Stimulated activated CD4-positive, alpha-beta T cell treated with anti-CD3 and anti-CD28 coated beads, Interleukin-15, amount 100 ng/mL, for 1 hour (primary cell): ENCODE measurements at places on chromosomes 5 and 9.

DNA sequence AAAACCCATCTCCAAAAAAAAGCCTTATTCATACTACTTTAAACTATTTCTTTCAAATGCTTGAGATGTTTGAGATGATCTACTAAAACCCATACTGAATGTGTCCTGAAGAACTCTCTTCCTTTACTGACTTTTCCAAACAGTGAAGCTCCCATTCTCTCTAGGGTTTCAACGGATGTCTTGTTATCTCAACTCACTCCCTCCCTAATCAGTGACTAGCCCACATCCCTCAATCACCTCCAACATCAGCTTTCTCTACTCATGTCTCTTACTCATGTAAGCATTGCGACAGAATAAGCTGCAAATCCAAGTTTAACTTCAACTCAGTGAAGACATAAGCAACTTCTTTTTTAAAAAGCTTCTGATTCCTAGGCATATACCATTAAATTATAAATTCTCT is 42.1 kb downstream of the WDR41 start:
- DNase-seq, result no peak

GRCh38 chr5:161340012-161340411 is 206.5 kb downstream of the GABRB2 start:
- no peak for DNase-seq

- no peak for DNase-seq
These were observed 398.1 kb downstream of the EBF1 start for GRCh38 chr5:158701406-158702177.

DNA sequence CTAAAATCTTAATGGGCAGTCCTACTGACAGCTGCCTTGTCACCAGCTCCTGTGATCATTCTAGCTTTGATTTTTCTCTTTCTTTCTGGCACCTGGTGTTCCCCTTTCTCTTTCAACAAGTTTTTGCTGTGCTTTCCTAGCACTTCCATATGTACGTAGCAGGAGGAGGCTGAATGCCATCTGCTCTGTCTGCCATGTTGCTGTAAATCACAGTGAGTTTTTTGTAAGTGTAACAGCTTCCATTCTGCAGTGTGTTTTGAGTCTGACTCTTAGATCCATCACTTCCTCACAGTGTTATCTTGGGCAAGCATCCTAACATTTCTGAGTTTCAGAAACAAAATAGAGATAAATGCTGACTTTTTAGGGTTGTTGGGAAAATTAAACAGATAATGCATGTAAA is 247.9 kb downstream of the DOCK8 start:
- no peak for DNase-seq

GRCh38 chr9:33858423-33858822 is 41.5 kb downstream of the UBE2R2 start:
- DNase-seq, result no peak

DNA sequence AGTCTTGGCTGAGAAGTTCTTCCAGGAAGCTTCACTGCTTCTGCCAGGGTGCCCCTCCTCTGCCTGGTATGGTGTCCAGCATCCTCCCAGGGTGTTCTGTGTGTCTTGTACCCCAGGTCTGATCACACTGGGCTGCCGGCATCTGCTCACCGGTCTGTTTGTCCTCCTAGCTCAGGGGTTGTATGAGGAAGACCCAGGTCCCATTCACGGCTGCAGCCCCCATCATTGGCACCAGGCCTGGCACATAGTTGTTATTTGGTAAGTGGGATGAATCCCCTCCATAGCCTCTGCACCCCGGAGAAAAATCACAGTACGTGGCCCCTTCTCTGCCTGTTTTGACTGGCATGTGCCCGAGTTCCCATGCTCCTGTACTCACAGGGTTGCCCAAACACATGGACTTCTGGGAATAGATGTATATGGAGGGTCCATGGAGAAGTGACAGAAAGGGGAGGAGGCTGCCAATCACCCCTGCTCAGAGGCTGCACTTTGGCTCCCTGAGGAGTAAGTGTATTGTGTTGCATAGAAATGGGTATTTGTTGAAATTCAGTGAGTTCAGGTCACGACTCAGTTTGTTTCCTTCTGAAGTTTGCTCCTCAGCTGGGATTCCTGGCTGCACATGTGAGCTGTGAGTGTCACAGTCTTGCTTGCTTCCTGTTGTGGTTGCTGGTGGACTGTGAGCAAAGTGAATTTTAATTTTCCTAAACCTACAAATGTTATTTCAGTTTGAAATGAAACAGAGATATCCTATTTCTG is 96.2 kb downstream of the HSPA4 start:
- no peak for DNase-seq

DNA sequence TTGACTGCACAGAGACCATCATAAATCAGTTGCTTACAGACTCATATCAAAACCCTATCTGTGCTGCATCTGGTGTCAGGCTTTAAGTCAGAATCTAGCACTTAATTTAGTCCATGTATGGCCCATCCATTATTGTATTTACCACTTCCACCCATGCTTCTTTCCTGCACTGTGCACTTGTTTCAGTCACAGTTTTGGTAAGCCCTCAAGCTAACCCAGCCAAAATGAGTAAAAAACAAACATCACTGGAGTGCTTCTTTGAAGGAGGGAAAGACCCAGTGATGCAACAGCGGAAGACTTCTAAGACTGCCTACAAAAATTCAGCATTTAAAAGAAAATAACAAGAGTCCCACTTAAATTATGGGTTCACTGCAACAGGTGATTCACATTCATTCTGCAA is 69.0 kb downstream of the FGF10 start:
- no peak for DNase-seq

- peak; percentile 40 for DNase-seq
These were observed 613 bp downstream of the ZBTB5 start for GRCh38 chr9:37464426-37465248.

DNA sequence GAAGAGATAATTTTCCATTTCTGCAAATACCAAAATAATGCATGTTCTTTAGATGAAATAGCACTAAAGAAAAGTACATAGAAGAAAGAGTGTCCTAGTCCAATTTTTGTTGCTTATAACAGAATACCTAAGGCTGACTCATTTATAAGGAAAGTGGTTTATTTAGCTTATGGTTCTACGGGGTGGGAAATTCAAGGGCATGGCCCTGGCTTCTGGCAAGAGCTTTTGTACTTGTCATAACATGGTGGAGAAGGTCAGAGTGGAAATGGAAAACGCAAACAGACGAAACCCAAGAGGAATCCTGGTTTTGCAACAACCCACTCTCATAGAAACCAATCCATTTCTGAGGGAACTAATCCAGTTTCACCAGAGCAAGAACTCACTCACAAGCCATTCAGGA is 283.7 kb downstream of the CSNK1G3 start:
- DNase-seq, result no peak

DNA sequence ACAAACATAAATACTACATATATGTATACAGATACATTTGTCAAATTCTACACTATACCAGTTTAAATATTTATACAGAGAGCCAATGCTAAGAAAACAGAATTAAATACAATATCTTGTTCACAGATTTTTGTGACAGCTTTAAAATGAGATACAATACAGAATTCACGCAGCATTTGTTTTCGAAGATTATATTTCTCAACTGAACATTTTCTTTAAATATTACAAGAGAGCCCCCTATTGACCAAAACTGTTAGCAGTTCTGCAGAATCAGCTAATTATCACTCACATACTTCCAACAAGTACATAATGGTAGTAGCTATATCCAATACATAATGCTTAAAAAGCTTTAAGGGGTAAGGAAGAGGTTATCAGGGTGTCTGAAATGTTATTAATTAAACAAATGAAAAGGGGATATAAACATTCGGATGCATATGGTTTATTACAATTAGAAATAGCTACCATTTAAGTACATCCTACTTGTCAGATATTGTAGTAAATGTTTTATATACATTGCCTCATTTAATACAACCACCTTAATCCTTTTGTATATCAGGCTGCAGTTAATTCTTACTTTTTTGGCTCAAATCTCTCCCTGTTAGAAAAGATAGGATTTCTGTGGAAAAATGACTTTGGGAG is 31.7 kb downstream of the ZDHHC21 start:
- no peak for DNase-seq

DNA sequence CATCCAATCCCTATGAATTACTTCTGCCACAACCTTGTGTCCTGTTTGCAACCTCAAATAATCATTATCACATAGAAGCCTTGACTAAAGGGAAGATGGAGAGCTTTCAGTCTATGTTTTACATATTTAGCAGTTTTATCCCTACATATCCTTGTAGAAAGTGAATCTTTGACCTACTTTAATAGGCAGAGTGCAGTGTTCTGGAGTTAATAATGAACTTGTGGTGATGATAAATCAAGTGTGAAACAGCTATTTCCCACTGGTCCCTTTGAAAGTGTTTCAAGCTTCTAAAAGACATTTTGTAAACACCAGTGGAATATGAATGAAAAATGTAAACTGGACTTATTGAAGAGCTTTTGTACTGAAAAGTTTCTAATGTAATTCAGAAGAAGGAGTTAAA is 406.7 kb downstream of the GABRG2 start:
- DNase-seq, result no peak

GRCh38 chr9:133569891-133570690 is 35.6 kb downstream of the ADAMTSL2 start:
- DNase-seq, result no peak

GRCh38 chr5:178993236-178993765 is 1.8 kb downstream of the GRM6 start:
- no peak for DNase-seq

DNA sequence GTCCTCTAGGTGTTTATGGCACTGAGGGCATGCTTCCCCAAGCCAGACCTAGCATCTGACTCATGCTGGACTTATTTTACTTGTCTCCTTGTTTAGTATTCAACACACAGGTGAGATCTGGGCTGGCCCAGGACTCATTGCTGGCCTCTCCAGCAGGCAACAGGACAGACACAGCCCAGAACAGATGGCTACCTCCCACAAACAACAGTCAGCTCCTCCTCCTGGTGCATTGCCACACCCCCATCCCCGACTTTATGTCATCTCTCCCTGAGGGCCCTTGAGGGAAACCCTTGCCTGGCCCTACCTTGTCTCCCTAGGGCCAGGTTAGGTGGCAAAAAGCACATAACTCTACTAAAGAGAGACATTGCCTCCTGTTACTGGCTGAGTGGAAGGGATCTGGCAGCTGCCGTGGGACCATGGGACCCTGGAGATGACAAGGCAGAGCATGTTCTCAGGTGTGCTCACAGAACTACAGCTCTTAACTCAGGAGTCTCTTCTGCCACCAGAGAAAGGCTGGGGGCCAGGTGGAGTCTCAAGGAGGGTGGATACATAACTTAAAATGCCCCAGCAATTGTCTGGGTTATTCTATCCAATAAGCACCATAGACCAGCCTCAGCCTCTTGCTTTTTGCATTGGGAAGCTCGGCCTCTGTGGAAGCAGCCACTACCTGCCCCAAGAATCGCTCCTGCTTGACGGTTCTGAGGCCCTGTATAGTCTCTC is 2.3 kb downstream of the ACSL6 start:
- DNase-seq, result no peak

DNA sequence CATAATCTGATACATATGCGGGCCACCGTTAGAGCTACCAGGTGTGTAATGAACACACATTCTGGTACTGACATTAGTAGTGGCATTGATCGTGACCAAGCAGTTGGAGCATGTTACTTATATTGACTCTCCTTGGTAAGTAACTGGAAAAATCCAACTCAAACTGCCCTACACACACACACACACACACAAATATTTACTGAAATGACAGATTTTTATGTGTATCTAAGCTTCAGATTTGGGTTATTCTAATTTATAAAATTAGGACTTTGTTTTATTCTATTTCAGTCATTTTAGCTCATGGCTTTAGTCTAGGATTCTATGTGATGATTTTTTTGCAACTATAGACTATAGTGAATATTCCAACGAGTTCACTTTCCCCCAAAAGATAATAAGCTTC is 1280.2 kb upstream of the ACO1 start:
- no peak for DNase-seq

DNA sequence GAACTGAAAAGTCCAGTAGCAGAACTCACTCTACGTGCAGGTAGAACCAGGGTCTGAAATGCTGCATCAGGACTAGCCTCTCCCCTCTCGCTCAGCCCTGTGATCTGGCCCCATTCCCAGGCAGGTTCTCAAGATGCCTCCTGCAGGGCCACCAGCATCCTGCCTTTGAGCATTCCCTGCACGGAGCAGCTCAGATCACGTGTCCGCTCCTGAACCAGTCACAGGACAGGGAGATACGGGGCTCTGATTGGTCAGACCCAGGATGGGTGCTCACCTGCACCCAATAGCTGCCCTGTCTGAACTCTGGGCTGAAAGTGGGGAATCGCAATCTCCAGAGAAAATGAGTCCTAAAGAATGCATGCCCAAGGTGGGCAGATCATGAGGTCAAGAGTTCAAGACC is 50.8 kb downstream of the NEURL1B start:
- DNase-seq, result no peak

DNA sequence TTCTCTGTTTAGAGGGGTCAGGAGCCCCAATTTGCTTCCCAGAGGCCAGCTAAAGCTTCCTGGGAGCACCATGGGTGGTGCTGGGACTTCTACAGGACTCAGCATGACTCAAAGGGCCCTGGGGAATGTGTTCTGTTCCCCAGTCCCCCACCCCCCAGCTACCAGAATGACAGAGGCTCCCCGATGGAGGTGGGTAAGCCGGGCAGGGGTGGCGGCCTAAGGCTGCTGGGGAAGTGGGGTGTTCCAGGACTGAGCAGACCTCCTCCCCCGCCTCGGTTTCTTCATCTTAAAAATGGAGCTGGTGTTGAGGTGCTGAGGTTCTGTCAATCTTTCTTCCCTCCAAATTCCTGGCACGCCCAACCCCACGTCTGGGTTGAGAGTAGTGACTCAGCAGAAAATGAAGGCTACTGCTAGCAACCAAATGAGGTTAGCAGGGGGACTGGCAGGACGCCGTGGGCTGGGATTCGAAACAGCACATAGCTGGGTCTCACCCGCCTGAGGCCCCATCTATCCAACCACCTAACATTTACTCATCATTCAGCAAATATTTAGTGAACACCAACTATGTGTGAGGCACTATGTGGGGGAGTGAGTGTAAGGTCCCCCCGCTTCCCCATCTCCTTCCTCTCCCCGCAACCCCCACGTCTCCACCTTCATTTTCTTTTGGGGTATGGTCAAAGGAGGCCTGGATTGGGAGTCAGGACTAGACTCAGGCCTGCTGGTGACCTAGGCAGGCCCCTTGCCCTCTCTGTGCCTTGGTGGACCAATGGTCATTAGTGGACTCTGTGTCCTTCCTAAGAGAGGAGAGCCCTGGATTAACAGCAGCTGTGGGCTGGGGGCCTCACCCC is 50.2 kb downstream of the C9orf50 start:
- no peak for DNase-seq

GRCh38 chr5:42666869-42667268 is 89.7 kb upstream of the CCDC152 start:
- DNase-seq, result no peak

- no peak for DNase-seq
These were observed 66.1 kb downstream of the HAPLN1 start for GRCh38 chr5:83654427-83654994.

GRCh38 chr5:80860924-80861613 is 99.1 kb upstream of the RASGRF2 start:
- no peak for DNase-seq

- DNase-seq, result no peak
These were observed 37.1 kb upstream of the GLRX start for GRCh38 chr5:95859661-95860060.
